ENCODE measurements at places on chromosomes 11 and 22.

GRCh38 chr11:125883375-125883774, 4.1 kb upstream of the HYLS1 start:
- no peak for DNase-seq

GRCh38 chr22:45518580-45518991, 15.9 kb downstream of the FBLN1 start:
- DNase-seq, result no peak

GRCh38 chr22:39176143-39176713, 23.7 kb upstream of the CBX7 start:
- no peak for DNase-seq

GRCh38 chr11:134393638-134394037, 18.4 kb downstream of the B3GAT1 start:
- DNase-seq, result no peak

DNA sequence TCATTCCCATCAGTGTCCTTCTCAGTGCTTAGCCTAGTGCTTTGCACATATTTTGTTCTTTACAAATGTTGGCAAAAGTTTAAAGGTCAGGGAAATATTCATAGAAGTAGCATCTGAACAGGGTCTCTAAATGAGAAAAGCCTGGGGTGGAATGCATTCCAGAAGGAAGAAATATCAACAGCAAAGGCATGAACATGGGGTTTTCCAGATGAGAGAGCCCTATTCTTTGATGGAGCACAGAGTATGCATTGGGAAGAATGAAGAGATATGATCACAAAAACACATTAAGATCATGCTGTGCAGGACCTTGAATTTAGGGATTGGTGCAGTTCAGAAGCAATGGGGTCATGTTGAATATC, 140.2 kb downstream of the SNX19 start:
- no peak for DNase-seq

- DNase-seq, result no peak
Measured at GRCh38 chr11:19803506-19803998, 90.9 kb downstream of the NAV2 start.

DNA sequence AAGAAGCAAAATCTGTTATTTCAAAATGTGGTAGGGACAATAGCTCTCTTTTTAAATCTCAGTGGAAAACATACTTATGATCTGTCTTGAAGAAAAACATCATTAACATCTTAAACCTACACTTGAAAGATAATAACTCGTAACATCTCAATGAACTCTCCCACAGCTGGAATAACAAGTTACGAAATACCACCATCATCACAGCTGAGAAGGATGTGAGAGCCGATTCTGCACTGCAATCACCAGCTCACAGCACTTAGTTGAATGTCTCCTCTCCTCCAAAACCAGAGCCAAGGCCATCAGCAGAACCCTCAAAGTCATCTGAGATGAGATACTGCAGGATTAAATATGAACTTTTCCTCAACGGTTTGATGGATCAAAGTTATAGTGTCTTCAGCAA, 124.3 kb downstream of the ARHGAP20 start:
- DNase-seq, result no peak

DNA sequence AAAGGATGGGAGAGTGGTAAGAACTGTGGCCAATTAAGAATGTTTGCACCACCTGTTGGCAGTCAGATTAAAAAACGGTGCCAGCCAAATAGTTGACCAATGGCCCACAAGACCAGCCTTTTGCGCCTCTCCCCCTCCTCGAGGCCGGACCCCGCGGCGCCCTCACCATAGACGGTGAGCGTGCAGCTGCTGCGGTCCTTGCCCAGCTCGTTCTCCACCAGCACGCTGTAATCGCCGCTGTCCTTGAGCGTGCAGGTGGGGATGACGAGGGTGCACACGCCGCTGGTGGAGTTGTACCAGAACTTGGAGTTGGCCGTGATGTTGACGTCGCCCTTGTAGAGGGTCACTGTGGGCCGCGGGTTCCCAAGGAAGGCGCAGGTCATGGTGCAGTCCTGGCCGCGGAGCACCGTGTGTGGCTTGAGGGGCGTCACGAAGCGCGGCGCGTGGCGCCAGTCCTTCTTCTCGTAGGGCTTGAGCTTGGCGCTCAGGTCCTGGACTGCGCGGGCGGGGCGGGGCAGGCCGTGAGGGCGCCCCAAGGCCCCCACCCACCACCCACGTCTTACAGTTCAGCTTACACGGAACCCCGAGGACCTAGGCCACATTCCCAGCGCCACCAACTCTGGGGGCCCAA, 7.2 kb downstream of the TMEM86A start:
- no peak for DNase-seq

DNA sequence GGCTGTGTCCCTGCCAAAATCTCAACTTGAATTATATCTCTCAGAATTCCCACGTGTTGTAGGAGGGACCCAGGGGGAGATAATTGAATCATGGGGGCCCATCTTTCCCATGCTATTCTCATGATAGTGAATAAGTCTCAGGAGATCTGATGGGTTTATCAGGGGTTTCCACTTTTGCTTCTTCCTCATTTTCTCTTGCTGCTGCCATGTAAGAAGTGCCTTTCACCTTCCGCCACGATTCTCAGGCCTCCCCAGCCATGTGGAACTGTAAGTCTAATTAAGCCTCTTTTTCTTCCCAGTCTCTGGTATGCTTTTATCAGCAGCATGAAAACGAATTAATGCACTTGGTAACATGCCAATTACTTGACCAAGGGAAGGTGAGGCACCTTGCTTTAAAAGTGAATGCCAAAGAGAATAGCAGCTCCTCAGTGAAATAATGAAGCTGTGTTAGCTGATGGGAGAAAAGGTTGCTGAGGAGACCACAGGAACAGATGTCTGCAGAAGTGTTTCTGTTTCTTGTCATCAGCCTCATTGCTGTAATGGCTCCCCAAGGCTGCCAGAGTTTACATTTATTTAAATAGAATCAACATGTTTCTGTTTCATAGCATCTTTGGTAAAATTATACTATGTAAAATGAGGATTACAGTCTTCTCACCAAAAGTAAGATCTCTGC, 89.0 kb upstream of the CD44 start:
- no peak for DNase-seq

DNA sequence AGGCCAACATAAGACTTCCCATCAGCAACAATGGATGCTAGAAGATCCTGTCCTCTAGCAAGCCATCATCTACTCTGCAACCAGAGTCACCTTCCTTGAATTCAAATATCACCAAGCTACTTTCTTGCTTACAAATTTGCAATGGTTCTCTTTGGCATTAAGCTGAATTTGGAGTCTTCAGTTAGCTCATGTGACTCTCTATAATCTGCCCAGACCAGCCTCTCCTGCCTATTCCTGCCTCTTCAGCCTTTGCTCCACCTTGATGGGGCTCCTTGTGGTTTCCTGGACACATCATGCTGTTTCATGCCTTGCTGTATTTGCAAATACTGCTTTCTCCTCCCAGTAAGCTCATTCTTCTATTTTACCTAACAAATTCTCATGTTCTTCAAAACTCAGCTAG, 82.3 kb downstream of the RASSF10 start:
- no peak for DNase-seq

DNA sequence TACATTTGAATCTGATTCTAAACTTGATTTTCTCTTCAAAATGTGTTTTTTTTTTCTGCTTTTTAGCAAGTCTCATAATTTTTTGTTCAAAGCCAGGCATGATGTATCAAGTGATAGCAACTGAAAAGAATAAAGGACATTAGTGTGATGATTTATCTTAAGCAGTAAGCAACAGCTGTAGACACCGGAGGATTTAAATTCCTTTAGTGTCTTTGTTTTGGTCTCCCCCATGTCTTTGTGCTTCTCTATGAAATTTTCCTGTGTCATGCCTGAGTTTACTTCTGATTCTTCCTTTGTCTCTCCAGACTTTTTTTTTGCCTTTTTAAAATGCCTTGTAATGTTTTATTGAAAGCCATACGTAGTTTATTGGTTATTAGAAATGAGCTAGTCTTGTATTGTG, 934.2 kb upstream of the RAG2 start:
- no peak for DNase-seq

DNA sequence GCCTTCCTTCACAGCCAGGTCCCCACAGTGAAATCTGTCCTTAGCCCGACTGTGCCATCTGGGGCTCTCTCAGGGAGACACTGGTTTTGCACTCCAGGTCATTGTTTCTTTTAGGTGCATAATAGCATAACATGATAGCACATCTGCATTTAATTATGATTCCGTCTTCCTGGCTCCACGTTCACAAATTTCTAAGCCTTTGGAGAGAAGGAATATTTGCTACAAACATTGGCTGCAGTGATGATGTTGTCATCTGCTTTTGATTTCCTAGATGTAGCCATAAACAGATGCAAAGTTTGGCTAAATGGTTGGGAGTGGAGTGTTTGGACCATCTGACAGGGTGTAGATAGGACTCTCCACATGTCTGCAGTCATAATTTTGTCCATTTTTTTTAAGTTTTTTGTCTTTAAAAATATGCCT, 12.0 kb upstream of the CAT start:
- DNase-seq, result no peak

- no peak for DNase-seq
Measured at GRCh38 chr11:85062659-85063058, 564.5 kb downstream of the DLG2 start.

GRCh38 chr22:36736701-36737320, 33.3 kb upstream of the CACNG2 start:
- DNase-seq, result no peak

- DNase-seq, result no peak
Measured at GRCh38 chr11:128614026-128614425, 26.7 kb upstream of the ETS1 start.

DNA sequence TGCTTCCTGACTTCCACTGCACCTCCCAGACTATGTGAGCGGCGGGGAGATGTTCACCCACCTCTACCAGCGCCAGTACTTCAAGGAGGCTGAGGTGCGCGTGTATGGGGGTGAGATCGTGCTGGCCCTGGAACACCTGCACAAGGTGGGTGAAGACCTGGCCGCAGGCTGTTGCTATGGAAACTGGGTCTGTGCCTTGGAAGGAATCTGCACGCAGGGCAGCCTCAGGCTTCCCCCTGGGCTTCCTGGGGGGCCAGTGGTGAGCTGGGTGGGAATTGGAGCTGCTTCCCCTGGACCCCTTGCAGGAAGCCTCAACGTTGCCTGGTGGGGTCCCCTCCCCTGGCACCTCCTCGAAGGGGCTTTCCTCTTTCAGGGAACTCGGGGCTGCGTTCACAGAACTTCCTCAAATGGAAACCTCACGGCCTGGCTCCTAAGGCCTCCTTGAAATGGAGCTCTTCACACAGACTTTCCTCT, 1.5 kb downstream of the RPS6KA4 start:
- no peak for DNase-seq

GRCh38 chr11:77660947-77661346, 23.4 kb upstream of the CLNS1A start:
- no peak for DNase-seq

- DNase-seq, result no peak
Measured at GRCh38 chr11:66281776-66282467, 3.9 kb downstream of the CNIH2 start.

- DNase-seq, result no peak
Measured at GRCh38 chr11:21137803-21138202, 468.4 kb downstream of the NELL1 start.

GRCh38 chr11:66480117-66480938, at the start of gene DPP3:
DPP3 (plus strand) TSS chr11:66480434; CDS start chr11:66482201, 1,767 bp downstream.
- peak; percentile 52 for DNase-seq

DNA sequence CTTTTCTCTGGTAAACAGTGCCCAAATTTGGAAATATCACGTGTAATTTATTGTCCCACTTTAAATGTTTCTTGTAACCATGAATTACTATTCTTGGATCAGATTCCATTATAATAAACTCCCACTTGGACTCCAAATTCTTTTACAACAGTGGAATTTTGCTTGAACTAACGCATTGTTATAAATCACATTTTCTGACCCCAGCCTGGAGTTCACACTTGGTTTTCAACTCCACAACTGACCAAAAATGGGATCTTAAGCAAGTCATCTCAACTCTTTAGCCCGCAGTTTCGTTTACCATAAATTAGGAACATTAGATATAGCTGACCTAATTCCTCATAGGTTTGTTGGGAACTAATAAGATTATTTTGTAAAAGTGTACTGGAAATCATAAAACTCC, 336.8 kb upstream of the NCAM1 start:
- DNase-seq, result no peak

GRCh38 chr11:86370171-86370570, 4.5 kb upstream of the CCDC81 start:
- DNase-seq, result no peak

GRCh38 chr11:45945397-45945999, 23.0 kb downstream of the LARGE2 start:
- no peak for DNase-seq

- DNase-seq, result no peak
Measured at GRCh38 chr11:70078781-70079616, 882 bp downstream of the ANO1 start.

DNA sequence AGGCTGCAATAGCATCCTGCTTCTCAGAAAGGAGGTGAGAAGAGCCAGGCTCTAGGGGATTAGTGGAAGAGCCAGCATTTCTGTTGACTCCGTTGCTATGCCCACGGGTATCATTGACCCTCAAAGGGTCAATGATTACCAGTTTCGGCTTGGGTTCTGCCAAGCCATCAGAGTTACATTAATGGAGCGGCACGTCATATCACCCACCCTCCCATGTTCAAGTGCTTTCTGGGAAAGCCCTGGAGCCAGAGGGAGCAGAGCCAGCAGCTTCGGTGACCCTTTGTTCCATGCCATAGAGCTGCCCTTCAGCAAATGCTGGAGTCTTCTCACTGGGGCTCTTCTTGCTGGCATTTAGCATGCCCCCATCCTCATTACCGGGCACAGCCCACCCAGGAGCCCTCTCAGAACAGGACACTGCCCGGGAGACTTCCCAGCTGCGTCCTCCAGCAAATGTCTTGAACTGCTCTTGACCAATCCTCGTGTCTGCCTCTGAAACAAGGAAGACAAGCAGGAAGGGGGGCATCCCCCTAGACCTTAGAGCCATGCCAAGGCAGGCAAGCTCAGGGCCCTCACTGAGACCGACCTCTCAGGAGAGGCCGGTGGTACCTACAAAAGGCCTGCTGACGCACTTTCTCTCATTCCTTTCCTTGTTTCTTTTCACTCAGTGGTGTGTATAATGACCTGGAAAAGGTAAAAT, 14.6 kb downstream of the KCNJ1 start:
- DNase-seq, result no peak

DNA sequence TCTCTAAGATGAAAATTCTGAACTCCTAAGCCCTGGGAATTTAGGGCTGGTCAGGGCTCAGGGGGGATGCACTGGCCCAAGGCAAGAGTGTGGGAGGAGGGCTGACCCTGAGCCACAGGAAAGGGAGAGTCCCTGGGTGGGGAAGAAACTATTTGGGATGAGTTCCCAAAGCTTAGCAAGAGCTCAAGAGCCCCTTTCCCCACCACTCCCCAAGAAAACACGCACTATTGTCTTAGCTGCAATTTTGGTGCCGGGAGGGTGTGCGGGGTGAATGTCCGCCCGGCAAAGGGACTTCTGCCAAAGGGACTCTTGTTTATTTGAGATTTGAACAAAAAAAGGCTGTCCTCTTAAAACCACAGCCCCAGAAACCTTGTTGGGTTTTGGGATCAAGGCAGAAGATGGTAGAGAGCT, 37.0 kb downstream of the KIAA1671 start:
- no peak for DNase-seq

DNA sequence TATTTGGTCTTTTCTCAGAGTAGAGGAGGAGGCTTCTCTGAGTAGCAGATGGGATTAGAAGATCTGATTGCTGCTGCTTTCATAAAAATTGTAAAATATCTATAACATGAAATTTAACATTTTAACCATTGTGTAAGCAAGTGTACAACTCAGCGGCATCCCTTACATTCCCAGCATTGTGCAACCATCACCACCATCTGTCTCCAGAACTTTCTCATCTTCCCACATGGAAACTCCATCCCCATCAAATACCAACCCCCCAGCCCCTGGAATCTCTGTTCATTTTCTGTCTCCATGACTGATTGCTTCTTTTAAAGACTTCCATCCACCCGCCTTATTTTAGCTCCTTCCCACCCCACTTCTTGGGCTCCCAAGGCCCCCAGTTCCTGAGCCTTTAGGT, 32.3 kb downstream of the MRGPRD start:
- no peak for DNase-seq

Data from SIG-M5 (cell line).